ENCODE measurements at places on chromosomes 11 and 22.

- no peak for DNase-seq
Observed at GRCh38 chr22:40958299-40958698, 7.1 kb downstream of the RBX1 start.

DNA sequence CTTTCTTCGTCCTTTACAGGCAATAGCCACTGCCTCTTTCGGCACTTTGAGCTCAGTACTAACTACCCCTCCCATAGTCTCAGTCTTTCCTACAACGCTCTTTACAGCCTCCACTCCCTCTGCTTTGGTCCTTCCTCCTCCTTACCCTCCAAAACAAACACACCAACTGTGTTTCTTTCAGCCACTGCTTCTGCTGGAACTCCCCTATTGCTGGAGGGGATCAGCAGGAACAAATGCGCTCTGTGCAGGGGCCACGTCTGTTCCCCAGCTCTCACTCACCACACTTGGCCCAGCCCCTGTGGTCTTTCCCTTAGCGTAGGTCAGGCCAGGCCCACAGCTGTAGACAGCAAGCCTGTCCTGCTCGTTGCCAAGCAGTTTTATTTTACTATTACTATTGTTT is 42.3 kb downstream of the PC start:
- no peak for DNase-seq

DNA sequence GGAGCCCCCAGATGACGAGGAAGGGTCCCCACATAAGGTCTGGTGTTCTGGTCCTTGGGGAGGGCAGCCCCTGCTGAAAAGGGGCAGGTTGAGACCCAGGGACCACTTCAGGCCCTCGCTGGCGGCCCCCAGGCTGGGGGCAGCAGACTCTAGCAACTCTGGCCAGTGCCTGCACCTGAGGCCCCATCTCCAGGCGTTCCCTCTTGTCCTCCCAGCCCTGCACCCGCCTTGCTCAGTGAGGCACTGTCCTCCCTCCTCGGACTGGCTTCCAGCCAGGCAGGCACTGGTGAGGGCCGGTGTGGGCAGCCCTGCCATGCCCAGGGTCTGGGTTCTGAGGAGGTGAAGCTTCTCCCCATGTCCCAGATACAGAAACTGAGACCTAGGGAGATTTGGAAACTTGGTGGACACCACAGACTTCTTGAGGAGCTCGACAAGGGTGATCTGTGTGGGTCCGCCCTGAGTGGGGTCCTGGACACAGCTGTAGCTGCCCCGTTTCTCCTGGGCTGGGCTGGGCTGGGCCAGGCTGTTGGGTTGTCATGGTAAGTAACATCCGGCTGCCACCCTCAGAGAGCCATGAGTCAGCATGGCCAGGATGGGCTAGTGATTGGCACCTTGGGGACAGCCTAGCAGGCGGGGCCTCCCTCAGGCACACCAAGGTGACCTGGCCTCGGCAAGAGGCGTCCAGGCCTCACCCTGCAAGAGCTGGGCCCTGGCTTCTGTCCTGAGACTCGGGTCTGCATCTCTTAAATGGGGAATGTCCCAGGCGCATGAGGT is 11.1 kb upstream of the PHLDA2 start:
- no peak for DNase-seq

DNA sequence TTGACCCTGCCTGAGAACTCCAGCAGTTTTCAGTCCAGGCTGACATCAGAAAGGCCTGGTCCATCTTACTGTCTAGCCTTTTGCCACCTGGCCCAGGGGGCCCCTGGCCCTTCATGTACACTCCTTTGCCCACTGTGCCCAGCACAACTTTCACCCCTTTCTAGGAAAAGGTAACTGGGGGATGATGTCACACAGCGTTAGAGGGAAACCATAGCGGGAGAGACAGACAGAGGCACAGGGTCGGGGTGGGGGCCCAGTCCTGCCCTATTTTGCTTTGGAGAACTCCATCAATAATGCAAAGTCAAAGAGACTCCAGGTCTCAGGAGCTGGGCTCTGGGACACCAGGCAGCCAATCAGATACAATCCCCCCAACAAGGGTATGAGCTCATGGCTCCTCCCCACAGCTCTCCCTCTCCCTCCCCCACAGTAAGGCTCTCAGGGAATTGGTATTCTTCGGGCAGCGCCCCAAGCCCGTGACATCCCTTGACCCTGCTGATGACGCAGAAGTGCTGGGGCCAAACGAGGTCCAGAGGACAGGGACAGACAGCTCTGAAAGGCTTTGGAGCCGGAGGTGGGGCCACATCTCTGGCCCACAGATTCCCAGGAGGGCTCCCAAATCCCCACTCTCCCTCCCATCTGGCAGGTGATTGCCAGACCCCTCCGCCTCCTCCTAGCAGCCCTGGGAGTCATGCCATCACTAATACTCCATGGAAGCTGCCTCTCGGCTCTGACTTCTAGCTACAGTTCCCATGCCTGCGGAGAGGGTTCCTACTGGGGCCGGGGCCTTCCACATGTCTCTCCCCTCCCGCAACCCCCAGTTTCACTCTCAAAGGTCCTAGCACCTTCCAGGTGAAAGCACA is 5.9 kb downstream of the USP2 start:
- DNase-seq = no peak

DNA sequence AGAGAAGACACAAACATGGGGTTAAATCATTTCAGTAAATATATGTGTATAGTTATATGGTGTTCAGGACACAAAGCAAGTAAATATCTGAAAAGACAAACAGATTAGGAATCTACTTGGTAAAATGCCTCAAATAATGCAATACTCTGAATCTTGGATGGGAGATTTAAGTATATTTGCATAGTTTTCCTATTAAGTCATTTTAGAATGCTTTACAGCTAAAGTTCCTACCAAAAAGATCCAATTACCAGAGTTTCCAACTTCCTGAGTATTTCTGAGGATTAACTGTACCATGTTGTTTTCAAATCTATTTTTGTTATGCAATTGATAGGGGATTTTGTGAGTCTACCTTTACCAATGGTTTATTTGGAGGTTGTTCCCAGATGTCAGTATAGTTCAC is 424.4 kb upstream of the CCDC179 start:
- no peak for DNase-seq

DNA sequence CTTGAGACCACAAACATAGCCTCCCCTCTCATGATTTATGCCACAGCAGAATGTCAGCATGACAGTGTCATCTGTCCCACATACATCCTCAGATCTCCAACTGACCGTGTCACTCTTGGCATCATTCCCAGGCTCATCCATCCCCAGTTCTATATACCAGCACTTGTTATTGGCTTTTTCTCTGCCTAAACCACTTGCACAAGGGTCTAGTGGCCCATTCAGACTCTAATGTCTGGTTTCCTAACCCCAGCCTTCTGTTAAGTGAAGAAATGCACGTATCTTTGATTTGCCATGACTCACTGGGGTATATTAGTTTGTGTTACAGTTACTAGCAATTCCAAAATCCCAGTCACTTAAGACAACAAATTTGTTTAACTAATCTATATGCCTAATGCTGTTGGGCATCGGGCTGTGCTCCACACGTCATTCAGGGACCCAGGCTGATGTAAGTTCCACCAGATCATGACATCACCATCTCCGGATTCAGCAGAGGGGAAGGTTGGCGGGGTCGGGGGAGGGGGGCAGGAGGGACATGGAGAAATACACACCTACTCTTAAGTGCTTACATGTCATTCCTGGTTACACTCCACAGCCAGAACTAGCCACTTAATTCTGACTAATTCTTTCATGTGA is 517.4 kb downstream of the BUD13 start:
- DNase-seq = no peak

- no peak for DNase-seq
Observed at GRCh38 chr11:95066716-95067038, at the start of gene SRSF8. TSS of gene SRSF8 (plus strand) at chr11:95066919. CDS start at chr11:95067227, 308 bp downstream.

DNA sequence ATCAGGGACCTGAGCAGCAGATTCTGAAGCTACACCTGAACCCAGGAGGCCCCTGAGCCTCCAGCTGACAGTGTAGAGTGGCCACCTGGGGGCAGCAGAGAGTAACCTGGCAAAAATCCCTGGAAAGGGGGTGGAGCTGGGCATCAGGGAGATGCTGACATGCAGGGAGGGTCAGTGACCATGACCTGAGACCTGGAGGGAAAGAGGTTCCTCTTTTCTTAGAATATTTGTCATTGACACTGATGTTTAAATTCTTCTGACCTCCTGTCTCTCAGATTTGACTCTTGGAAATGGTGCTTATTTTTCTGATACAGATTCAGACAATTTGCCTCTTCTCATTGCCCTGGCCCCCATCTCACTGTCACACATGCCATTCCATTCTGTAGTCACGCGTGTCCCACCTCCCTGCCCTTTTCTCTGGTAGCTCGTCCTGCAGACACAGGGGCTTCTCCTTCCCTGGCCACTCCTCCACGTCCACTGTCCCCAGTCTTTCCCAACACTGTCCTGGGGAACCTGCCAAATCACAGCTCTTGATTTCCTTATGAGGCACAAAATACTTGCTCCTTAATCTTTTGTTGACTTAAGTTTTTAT is 117.2 kb upstream of the IGLL5 start:
- peak; percentile 58 for DNase-seq

DNA sequence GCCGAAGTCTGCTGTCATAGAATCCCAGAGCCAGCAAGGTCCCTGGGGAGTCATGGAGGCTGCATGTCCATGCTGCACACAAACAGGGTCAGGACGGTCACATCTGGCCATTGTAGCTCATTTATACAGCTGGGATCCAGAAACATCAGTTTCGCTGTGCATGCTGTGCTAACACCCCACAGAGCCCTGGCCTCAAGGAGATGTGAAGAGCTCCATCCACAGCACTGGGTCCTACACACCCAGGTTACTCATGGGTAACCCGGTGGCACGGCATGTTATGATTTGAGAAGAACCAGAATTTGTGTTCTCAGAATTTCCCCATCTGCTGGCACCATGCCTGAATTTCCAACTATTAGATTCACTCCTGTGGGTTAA is 146.3 kb upstream of the ARHGAP20 start:
- DNase-seq = no peak

DNA sequence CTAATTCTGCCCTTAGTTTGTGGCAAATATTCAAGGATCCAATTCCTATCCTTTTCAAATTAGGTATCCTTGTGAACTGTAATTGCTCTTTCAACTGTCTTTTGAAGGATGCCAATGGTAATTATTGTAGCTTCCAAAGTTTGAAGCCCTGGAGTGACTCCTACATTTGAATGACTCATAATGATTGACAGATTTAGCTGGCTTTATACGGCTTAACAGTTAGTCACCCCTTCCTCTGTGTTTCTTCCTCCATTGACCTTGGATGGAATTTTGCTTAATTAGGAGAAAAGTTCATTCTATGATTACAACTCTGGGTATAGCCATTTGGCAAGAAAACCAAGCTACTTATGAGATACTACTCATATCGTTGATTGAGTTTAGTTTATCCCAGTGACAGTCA is 639.3 kb upstream of the KIRREL3 start:
- DNase-seq = no peak

DNA sequence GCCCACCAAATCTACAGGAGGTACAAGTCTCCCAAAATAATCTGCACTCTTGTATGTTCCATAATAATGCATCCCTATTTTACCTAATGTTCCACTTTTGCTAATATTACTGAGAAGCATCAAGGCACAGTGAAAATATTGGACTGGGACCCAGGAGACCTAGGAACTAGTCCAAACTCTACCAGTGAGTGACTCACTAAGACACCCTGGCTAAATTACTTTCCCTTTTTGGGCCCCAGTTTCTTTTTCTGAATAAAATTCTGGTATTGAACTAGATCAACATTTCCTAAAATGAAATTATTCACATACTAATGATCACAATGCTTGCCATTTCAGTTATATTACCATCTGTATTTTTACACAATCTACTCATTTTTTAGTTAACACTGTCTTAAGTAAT is 19.6 kb downstream of the THAP12 start:
- no peak for DNase-seq

GRCh38 chr11:130583801-130584211 is 135.4 kb downstream of the ADAMTS15 start:
- DNase-seq = no peak

- no peak for DNase-seq
Observed at GRCh38 chr11:93073026-93073425, 103.6 kb downstream of the MTNR1B start.

DNA sequence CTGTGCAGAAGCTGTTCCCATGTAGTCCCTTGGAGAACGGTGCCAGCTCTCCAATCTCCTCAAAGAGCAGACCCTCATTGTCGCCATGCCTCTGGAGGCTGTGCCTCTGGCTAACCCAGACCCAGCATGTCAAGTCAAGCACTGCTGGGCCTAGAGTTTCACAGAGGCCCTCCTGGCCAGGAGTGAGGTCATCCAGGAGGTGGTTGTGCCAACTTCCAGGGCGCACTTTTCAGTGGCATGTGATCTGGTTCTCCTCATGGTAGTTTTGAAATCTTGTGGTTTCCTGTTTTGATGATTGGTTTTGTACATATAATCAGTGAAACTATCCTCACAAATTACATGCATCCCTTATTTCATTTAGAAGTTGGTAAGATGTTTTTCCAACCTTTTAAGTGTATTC is 78.9 kb downstream of the PPFIBP2 start:
- no peak for DNase-seq

GRCh38 chr11:2778630-2779498 is 79.1 kb upstream of the KCNQ1OT1 start:
- peak; percentile 24 for DNase-seq

- peak; percentile 8 for DNase-seq
Observed at GRCh38 chr22:49368976-49369725, 458.5 kb downstream of the BRD1 start.

- no peak for DNase-seq
Observed at GRCh38 chr11:133163463-133164419, 368.6 kb downstream of the OPCML start.

GRCh38 chr11:122424636-122425035 is 230.9 kb upstream of the UBASH3B start:
- no peak for DNase-seq

DNA sequence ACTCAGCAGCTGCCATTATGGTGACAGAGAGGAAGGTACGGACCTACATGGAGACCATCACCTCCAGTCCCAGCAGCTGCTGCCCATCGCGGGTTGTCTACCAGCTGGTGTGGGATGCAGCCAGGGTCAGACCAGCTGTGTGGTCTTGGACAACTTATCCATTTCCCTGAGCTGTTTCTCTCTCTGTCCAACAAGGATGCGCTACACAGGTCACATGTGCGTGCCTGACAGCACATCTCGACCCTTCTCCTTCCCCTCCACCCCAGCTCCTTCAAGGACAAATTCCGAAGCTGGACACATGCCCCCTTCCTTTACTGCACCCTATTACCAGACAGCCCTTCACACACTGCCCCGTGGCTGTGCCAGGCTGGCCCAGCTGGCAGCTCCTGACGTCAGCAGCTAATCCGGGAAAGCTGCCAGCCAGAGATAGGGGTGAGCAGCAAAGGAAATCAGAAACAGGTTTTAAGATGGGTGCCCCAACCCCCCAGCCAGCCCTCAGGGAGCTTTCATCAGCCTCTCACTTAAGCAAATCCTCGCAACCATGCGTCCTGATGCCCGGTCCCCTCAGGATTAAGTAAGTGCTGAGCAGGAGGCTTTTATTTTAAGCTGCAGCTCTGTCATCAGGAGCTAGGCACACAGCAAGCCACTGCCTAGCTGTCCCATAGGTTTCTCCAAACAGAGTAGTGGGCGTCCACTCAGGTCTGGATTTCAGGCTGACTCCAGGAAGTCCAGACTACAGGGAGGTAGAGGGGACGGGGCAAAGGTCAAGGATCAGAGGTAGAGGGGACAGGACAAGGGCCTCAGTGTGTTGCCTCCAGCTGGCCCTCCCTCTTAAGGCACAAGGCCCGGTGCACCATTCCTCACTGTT is 20.3 kb downstream of the TEF start:
- DNase-seq = no peak

Measured in activated naive CD8-positive, alpha-beta T cell treated with anti-CD3 and anti-CD28 coated beads, Interleukin-2, amount 10 ng/mL, durations not matched to agents 7 days and 5 days (primary cell).